ENCODE measurements at places on chromosomes 3 and 15. TPM values are rescaled to one million over a fixed set of nuclear protein-coding genes. Genes with fewer than 3 reads are reported as not detected.

Gene AP3B2
- total RNA-seq = 0.22 TPM

Gene NR1I2
- 0.08 TPM for total RNA-seq

Gene ZNF197
- 13.6 TPM for total RNA-seq

Gene RAB8B
- total RNA-seq = 8.7 TPM

- DNase-seq = no peak
Observed at GRCh38 chr3:53180305-53181023, 19.5 kb downstream of the PRKCD start.

DNA sequence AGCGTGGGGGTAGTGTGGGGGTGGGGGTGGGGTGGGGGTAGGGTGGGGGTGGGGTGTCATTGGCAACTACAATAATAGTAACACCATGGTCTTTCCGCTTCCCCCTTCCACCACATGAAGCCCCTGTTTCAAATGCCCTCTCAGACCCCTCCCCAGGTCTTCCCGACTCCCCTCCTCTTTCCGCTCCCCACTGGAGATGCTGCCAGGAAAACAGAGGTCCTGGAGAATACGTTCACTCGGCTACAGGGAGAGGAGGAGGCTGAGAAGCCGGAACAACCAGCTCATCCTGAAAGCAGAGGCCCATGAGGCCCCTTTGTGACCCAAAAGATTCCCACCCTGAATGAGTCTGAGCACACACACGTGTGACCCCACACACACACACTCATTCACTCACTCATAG, 75.4 kb downstream of the CPN2 start:
- no peak for DNase-seq

Measured in cardiac septum (tissue), 1 donor.